ENCODE measurements at places on chromosomes 5 and 9.

- DNase-seq: no peak
Observed at GRCh38 chr5:127943061-127943371, 140.6 kb upstream of the SLC12A2 start.

DNA sequence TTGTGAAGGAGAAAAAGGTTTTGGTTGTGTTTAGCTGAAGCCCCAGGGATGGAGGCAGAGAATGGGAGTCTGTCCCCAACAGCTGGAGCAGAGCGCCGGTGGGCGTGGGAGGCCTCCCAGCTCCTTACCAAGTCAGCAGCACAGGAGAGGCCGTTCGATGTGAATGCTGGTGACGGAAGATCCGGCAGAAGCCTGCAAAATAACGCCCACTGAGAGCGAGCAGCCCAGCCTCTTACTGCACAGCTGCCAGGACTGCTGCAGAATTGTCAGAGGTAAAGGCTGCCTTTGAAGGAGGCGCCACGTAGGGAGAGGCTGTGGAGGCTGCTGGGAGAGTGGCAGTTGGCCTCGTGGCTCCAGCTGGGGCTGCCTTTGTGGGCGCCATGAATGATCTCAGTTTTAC, 26.2 kb downstream of the ANGPTL2 start:
- DNase-seq: no peak

DNA sequence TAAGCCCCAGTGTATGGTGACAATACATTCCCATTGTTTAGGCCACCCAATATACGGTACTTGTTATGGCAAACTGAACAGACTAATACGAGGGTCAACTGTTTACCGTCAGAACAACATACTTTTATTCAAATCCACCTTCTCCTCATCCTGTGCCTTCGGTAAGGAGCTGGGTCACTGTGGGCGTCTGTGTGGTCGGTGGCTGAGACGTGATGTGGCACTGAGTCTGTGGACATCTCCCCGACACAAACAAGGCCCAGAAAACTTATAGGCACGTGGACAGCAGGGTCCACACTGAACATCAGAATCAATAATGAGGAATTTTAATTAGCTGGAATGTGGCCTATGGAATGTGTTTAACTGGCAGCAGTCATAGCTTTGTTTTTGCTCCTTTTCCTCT, 154.3 kb upstream of the IRX2 start:
- DNase-seq: no peak

DNA sequence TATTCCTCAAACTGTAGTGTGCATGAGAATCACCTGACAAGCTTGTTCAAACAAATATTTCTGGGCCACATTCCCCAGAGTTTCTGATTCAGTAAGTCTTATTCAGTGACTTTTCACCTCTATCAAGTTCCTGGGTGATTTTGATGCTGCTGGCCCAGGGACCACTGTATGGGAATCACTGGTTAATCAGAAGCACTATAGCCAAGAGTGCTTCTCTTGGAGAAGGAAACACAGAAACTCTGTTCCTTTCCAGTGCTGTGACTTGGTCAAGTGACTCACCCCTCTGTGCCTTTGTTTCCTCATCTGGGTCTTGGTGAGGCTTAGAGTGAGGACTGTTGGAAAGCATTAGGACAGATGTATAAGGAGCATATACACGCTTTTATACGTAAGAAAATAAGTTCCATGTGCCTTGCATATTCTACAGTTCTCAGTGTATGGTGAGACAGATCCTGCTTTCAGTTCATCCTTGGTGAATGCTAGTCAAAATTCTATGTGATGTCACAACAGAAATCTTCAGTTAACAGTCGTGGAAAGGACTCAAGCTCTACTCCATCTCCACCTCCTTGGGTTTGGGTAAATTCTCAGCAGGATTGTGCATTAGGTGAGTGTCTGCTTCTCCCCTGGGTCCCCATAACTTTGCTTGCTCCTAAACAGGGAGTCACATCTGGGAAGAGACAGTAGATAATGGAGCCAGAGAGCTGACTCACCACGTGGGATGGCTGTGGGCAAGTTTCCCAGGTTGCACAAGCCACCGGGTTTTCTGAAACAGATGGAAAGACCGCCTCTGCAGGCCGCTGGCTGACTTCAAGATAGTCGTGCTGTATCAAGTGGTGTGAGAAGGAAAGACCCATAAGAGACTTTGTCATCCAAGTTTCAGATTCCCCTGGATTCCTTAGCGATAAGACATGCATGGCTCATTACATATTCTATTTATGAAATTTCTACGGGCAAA, 117.0 kb downstream of the NXNL2 start:
- DNase-seq: no peak

- no peak for DNase-seq
Observed at GRCh38 chr9:99006979-99007378, 63.3 kb downstream of the COL15A1 start.

DNA sequence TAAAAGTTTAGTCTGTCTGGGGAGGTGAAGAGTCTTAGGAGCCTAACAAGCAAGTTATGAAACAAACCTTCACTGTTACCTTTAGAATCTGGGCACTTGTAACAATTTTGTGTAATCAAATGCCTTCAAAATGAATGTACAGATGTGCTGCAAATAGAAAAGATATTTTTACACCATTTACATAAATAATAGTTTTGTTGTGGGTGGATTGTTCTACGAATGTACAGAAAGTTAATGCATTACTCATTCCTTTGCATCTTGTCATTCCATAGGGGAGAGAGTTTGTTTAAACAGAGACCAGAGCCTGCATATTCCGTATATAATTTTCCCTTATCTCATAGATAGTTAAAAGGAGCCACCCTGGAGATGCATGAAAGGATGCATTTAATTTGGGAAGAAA, 576.9 kb upstream of the SGCD start:
- no peak for DNase-seq

DNA sequence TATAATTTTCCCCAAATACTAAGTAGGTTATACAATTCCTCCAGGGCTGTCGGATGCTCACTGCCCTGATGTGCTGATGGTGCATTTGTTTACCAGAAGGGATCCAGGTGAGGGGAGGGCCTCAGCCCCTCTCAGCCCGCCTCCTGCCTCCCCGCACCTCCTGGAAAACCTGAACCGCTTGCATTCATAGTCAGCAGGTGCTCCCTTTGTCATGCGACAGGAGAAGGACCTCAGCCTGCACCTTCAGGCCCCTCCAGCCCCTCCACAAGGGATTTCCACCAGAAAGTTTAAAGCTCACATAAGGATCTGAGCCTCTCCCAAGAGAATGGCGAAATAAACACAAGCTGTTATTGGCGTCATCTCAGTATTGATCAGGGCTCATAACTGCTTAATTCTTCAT, 36.5 kb upstream of the NTNG2 start:
- DNase-seq: no peak

DNA sequence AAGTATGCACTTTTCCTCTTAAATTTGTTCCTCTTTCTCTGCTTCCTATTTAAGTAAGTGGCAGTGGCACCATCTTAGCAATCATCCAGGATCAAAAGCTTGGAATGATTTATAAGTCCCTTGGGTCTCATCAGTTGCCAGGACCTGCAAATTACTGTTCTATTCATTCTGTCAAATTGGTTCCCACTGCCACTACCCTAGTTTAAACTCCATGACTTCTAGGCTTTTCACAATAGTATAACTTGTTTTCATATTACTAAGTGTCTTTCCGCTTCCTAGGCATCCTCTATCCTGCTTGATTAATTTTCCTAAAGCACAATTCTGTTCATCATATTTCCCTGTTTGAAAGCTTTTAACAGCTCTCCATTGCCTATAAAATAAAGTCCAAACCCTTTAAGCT, 363.9 kb upstream of the MEF2C start:
- no peak for DNase-seq

- DNase-seq: no peak
Observed at GRCh38 chr9:132702254-132702653, 32.0 kb downstream of the GTF3C4 start.

DNA sequence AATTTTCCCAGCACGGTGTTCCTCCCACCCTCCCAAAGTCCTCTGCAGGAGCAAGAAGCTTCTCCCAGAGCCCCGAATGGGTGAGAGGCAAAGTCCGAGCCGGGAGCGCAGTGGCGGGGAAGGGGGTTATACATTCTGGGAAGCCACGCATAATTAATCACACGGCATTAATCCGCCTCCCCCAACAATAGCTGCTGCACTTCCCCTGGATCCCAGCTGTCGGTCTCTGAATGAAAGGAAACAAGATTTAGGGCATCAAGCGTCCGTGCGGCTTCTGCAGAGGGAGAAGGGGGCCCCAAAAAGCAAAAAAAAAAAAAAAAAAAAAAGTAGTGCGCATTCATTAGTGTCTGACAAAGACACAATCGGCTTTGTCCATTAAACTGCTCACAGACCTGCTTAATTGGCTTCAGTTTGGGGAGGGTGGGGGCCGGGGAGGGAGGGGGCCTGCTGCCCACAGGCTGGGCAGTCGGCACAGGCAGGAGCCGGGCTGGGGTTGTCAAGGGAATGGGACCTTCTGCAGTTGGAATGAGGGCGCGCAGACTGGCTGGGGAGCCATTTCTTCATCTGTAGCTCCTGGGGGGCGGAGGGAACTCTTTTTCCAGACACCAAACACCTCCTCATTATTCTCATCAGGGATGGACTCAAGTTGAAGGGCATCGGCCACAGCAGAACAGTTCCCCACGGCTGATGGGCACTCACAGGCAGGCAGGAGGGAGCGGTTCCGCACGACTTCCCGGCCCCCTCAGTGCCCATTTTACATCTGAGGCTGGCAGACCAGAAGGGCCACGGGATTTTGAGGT, 3.4 kb downstream of the NOTCH1 start:
- no peak for DNase-seq

DNA sequence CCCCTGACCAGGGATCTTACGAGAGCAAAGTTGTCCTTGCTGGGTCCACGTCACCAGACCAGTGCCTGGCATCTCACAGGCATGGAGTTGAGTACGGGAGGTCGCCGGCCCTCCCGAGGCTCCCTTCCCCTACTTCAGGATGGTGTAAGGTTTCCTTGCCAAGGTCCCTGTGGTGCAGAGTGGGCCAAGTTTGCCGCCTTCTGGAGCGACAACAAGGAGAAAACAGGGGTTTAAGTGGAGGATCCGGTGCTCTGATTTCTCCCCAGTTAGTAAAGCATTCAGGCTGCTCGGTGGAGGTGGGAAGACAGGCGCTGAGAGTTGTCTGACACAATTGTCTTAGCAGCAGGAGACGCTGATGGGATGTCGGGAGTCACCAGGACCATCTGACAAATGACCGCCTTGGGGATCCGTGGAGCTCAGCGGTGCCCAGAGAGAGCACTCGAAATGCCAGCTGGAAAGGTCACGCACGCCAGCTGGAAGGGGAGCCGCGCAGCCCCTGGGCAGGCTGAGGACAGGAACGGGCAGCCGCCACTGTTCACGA, 37.3 kb downstream of the ADAMTS2 start:
- DNase-seq: no peak

GRCh38 chr5:170327829-170328228, 30.3 kb upstream of the LCP2 start:
- DNase-seq: no peak

All from stimulated activated CD8-positive, alpha-beta memory T cell treated with anti-CD3 and anti-CD28 coated beads, Interleukin-15, amount 100 ng/mL, for 4 hours (primary cell).